Adrenal gland (tissue), 19 donors: ENCODE measurements at places on chromosomes 3 and 15. TPM values are rescaled to one million over a fixed set of nuclear protein-coding genes. Genes with fewer than 3 reads are reported as not detected.
A peak's percentile ranks its signal among the peaks of the same experiment; 100 is the strongest.

GRCh38 chr3:54243056-54243931 is 120.9 kb downstream of the CACNA2D3 start:
- no peak for DNase-seq
- H3K36me3 ChIP-seq: no peaks in the 10 kb centered on the region

GRCh38 chr15:78177447-78177873 is 28.3 kb downstream of the IDH3A start:
- H3K36me3 ChIP-seq: no peaks in the 10 kb centered on the region
- H3K27ac ChIP-seq: no peak overlapping the region
- no peak overlapping the region for H3K4me3 ChIP-seq
- DNase-seq: peak; percentile 40

DNA sequence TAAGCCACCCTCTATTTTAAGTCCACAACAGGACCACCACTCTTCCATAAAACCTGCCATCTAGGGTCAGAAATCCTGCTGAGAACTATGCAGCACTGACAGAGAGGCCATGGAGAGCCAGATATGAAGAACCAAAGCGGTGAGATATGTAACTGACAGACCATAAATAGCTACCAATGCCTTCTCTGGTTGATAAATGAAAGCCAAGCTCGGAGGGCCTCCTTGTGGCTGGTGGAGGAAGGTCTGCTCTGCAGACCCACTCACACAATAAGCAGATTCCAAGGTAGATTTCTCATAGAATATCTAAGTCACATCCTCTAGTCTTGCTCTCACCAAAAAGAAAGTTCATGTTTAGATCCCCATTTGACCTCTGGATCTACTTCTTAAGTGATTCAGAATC is 38.9 kb downstream of the RYK start:
- H3K27ac ChIP-seq: no peak overlapping the region
- H3K4me3 ChIP-seq: no peak overlapping the region
- H3K27me3 ChIP-seq: no peaks in the 10 kb centered on the region
- H3K4me1 ChIP-seq: no peaks in the 10 kb centered on the region

DNA sequence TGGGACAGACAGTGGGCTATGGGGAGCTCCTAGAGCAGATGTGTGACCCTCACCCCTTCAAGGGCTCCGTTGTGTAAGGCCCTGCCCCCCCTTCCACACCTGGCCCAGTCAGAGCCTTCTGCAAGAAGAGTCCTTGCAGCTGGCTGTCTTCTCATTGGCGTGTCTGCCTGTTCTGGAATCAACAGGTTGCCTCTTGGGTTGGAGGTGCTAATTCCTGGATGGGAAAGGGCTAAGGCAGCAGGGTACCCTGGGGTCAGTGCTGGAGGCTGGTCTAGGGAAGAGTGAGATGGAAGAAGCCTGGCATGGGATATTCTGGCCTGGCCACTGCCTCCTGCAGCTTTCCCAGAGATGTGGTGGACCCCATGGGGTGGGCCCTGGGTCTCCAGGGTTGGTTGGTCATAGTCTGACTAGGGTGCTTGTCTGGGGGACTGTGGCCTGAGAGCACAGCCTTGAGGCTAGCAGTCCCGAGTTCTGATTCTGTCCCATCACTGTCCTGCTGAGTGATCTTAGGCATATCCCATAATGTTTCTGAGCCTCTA is 5.1 kb downstream of the TEX264 start:
- H3K27ac ChIP-seq: no peak overlapping the region
- no peaks in the 10 kb centered on the region for H3K27me3 ChIP-seq
- H3K4me3 ChIP-seq: no peak overlapping the region
- H3K4me1 ChIP-seq: peaks cover 42% of the 10 kb centered on the region
- DNase-seq: no peak
- H3K36me3 ChIP-seq: no peaks in the 10 kb centered on the region

- H3K4me1 ChIP-seq: no peaks in the 10 kb centered on the region
- no peak overlapping the region for H3K27ac ChIP-seq
- no peak overlapping the region for H3K4me3 ChIP-seq
- no peak for DNase-seq
- H3K27me3 ChIP-seq: no peaks in the 10 kb centered on the region
These were observed 206.1 kb upstream of the UBE2E2 start for GRCh38 chr3:22996920-22997571.

GRCh38 chr3:2615080-2615479 is 495.1 kb downstream of the IL5RA start:
- H3K36me3 ChIP-seq: no peaks in the 10 kb centered on the region
- no peak for DNase-seq
- no peaks in the 10 kb centered on the region for H3K27me3 ChIP-seq
- no peak overlapping the region for H3K4me3 ChIP-seq
- H3K27ac ChIP-seq: no peak overlapping the region

DNA sequence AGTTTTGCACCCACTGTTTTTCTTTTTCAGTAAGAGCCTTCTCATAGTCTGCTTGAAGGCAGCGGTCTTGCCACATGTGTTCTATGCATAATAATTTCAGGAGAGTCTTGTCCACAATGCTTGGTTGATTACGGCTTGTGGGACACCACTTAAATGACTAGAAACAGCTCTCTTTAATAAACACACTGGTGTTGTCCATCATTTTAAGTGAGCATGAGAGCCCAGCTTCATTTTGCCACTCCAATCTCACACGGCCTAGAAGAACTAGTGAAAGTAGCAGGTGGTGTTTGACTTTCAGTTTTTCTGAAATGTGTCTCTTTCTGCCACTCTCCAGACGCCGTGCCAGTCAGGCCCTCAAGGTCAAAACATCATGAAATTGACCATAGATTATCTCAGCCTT is 292.1 kb downstream of the LPP start:
- peaks cover 7% of the 10 kb centered on the region for H3K4me1 ChIP-seq
- H3K36me3 ChIP-seq: no peaks in the 10 kb centered on the region
- H3K4me3 ChIP-seq: no peak overlapping the region
- no peaks in the 10 kb centered on the region for H3K27me3 ChIP-seq

GRCh38 chr3:13095408-13095937 is 22.2 kb upstream of the IQSEC1 start:
- no peak overlapping the region for H3K27ac ChIP-seq
- no peak for DNase-seq
- H3K4me1 ChIP-seq: no peaks in the 10 kb centered on the region
- no peaks in the 10 kb centered on the region for H3K27me3 ChIP-seq
- H3K36me3 ChIP-seq: no peaks in the 10 kb centered on the region
- no peak overlapping the region for H3K4me3 ChIP-seq

DNA sequence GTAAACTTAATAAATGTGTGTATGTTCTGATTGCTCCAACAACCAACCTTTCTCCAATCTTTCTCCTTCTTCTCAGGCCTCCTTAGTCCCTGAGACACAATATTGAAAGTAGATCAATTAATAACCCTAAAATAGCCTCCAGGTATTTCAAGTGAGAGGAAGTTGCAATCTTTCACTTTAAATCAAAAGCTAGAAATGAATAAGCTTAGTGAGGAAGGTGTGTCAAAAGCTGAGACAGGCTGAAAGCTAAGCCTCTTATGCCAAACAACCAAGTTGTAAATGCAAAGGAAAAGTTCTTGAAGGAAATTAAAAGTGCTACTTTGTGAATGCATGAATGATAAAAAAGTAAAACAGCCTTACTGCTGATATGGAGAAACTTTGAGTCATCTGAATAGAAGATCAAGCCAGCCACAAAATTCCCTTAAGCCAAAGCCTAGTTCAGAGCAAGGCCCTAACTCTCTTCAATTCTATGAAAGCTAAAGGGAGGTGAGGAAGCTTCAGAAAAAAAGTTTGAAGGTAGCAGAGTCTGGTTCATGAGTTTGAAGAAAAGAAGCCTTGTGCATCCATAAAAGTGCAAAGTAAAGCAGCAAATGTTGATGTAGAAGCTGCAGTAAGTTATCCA is 38.6 kb downstream of the CCDC80 start:
- no peaks in the 10 kb centered on the region for H3K36me3 ChIP-seq
- DNase-seq: no peak
- H3K27ac ChIP-seq: no peak overlapping the region
- no peak overlapping the region for H3K4me3 ChIP-seq
- no peaks in the 10 kb centered on the region for H3K27me3 ChIP-seq
- no peaks in the 10 kb centered on the region for H3K4me1 ChIP-seq

GRCh38 chr3:161630794-161631193 is 134.2 kb downstream of the OTOL1 start:
- no peaks in the 10 kb centered on the region for H3K27me3 ChIP-seq
- no peaks in the 10 kb centered on the region for H3K4me1 ChIP-seq
- no peak for DNase-seq
- no peak overlapping the region for H3K27ac ChIP-seq

DNA sequence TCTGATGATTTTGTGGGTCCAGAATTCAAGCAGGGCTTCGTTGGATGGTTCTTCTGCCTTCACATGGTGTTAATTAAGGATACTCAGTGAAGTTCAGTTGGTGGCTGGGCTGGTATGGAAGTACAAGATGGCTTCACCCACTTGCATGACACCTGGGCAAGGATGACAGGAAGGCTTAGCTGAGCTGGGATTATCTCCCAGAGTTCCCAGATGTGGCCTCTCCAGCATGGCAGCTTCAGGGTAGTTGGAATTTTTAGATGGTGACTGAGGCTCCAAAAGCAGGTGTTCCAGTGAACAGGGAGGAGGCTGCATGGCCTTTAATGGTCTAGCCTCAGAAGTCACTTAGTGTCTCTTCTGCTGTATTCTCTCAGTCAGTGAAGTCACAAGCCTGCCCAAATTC is 135.5 kb downstream of the THRB start:
- H3K4me1 ChIP-seq: peaks cover 10% of the 10 kb centered on the region
- H3K27ac ChIP-seq: no peak overlapping the region
- DNase-seq: no peak
- H3K36me3 ChIP-seq: no peaks in the 10 kb centered on the region
- no peaks in the 10 kb centered on the region for H3K27me3 ChIP-seq

DNA sequence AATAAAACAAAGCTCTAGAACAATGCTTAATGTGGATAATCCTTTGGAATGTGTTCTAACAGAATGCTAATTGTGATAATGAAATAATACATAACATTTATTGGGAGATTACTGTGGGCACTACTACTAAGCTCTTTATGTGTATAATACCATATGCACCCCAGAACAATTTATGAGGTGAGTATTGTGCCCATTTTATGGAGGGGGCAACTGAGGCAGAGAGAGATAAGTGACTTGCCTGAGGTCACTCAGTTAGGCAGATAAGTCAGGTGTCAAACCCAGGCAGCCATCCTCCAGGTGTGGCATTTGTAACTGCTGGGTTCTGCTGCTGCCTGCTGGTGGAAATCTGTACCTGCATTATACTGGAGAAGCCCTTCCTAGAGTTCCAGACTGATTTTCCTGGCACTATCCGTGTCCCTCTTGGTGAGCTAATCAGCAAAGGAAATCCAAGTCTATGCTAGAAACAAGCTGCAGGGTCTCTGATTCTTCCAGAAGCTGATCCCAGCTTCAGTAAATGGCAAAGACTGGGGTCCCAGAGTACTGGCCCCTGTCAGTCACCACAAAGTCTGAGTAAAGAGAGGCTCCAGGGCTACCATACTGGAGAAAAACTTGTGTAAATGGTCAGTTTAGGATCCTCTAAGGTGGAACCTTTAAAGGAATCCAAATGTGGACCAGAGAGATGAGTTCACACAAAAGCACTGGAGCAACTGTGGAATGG is 22.6 kb upstream of the RBP1 start:
- no peak overlapping the region for H3K4me3 ChIP-seq
- H3K27ac ChIP-seq: no peak overlapping the region
- no peaks in the 10 kb centered on the region for H3K27me3 ChIP-seq
- no peaks in the 10 kb centered on the region for H3K36me3 ChIP-seq
- no peaks in the 10 kb centered on the region for H3K4me1 ChIP-seq
- peak; percentile 73 for DNase-seq

GRCh38 chr3:115494826-115495225 is 128.5 kb upstream of the GAP43 start:
- DNase-seq: no peak
- H3K4me1 ChIP-seq: no peaks in the 10 kb centered on the region
- no peaks in the 10 kb centered on the region for H3K27me3 ChIP-seq

GRCh38 chr3:27666272-27666671 is 55.9 kb downstream of the EOMES start:
- DNase-seq: no peak
- H3K36me3 ChIP-seq: no peaks in the 10 kb centered on the region
- H3K27ac ChIP-seq: no peak overlapping the region
- no peaks in the 10 kb centered on the region for H3K27me3 ChIP-seq
- H3K4me3 ChIP-seq: no peak overlapping the region
- no peaks in the 10 kb centered on the region for H3K4me1 ChIP-seq

GRCh38 chr3:44996556-44996969 is 20.5 kb downstream of the EXOSC7 start:
- no peak overlapping the region for H3K4me3 ChIP-seq
- H3K27me3 ChIP-seq: no peaks in the 10 kb centered on the region
- peaks cover 37% of the 10 kb centered on the region for H3K36me3 ChIP-seq
- DNase-seq: no peak

- H3K4me1 ChIP-seq: no peaks in the 10 kb centered on the region
- H3K4me3 ChIP-seq: no peak overlapping the region
- DNase-seq: no peak
These were observed 977.8 kb upstream of the NR2F2 start for GRCh38 chr15:95352631-95353187.

DNA sequence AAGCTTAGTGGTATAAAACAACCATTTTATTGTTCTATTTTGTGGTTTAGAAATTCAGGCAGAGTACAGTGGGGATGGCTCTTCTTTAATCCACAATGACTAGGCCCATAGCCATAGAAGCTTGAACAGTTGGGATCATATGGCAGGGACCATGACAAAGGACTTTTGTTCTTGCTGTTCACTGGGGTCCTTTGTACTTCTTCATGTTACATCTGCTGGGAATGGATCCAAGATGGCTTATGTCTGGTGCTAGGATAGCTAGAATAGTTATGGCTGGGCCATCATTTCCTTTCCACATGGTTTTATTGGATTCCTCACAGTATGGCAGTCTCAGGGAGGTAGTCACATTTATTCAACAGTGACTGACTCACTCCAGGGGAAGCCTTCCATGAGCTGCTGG is 427.9 kb upstream of the AGTR1 start:
- DNase-seq: no peak
- H3K4me1 ChIP-seq: no peaks in the 10 kb centered on the region
- H3K27ac ChIP-seq: no peak overlapping the region
- H3K36me3 ChIP-seq: no peaks in the 10 kb centered on the region

DNA sequence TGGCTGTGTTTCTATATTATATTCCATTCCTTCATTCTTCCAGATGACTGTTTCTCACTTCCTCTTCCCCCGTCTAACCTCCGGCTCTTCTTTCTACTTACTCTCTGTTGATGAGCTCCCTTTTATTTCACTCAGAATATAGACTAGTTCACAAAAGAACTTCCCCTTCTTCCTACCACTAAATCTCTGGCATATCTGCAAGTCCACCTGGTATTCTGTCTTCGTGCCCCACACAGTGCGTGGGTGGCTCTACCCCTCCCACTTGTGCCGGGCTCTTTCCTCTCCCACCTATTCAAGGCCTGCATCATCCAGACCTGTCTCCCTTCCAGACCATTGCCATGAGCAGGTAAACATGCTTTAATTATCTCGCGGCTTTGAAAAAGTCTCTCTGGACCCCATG is 73.0 kb downstream of the SCN10A start:
- H3K27ac ChIP-seq: no peak overlapping the region
- DNase-seq: no peak
- H3K27me3 ChIP-seq: no peaks in the 10 kb centered on the region
- H3K4me1 ChIP-seq: no peaks in the 10 kb centered on the region
- H3K4me3 ChIP-seq: no peak overlapping the region

Gene ITPKA
- total RNA-seq: 12.8 TPM

Gene DBR1
- total RNA-seq: 10.0 TPM

Gene RPUSD3
- 48.6 TPM for total RNA-seq

Gene PPP1R14D
- total RNA-seq: not detected

Gene ANKUB1
- not detected for total RNA-seq

Gene EIF4E3
- total RNA-seq: 13.0 TPM

Gene PYGO1
- total RNA-seq: 7.8 TPM

Gene TNIK
- 20.8 TPM for total RNA-seq

Gene MRPL47
- 15.9 TPM for total RNA-seq

Gene SLC41A3
- 140 TPM for total RNA-seq

Gene TUSC7
- not detected for total RNA-seq

Gene SGO1
- 0.51 TPM for total RNA-seq

Gene MYL3
- total RNA-seq: 1.4 TPM

Gene CD200
- total RNA-seq: 11.3 TPM

Gene CLDN1
- 87.7 TPM for total RNA-seq

Gene GATM
- 73.2 TPM for total RNA-seq
